Fibroblast of upper back skin (primary cell): ENCODE measurements at places on chromosomes 13 and 19.

DNA sequence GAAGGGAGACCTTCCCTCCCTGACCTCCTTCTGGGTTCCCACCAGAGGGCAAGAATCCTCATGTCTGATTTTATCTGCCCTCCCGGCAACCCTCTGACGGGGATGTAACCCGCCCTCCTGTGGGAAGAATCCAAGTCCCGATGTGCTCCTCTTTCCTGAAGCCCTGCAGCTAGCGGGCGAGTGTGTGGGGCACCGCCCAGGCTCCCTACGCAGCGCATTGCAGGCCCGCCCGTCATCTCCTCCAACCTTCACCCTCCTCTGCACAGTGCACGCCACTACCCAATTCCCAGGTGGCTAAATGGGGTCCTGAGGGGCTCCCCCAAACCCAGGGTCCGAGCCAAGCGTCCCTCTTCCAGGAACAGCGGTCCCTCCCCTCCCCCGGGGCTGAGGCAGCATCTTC, 7.3 kb downstream of the LAIR1 start:
- DNase-seq, result no peak

GRCh38 chr13:23212671-23213070, 31.9 kb downstream of the SGCG start:
- peak; percentile 72 for DNase-seq

DNA sequence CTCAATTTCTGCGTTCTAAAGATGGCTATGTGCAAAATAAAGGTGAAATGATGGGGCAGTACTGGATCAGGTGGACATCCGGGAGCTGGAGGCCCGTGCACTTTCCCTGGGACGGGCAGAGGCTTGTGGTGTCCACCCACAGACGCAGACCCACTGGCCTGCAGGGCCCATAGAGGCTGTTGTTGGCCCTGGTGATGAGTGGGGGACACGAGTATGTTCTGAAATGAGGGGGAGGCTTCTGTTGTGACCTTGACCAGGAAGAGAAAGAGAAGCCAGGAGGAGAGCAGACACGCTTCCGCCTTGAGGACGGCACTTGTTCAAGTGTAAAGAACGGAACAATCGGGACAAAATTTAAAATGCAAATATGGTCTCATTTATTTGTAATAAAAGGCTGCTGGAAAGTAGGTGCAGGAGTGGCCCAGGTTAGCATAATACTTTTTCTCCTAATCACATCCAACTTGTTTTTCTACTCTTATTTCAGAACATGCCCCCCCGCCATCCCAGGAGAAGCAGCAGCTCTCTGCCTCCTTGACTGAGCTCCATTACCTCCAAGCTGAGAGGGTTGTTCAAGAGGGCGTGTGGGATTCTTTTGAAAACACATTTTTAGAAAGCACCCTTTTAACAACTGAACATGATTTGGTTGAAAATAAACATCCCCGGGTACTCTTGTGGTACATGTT, 27.1 kb downstream of the ATP11A start:
- no peak for DNase-seq

- no peak for DNase-seq
Measured at GRCh38 chr13:31074756-31075155, 86.9 kb downstream of the HSPH1 start.

GRCh38 chr13:49146950-49147355, 73.2 kb upstream of the MLNR start:
- peak; percentile 26 for DNase-seq

- DNase-seq, result no peak
Measured at GRCh38 chr13:49148405-49148804, 71.7 kb upstream of the MLNR start.

DNA sequence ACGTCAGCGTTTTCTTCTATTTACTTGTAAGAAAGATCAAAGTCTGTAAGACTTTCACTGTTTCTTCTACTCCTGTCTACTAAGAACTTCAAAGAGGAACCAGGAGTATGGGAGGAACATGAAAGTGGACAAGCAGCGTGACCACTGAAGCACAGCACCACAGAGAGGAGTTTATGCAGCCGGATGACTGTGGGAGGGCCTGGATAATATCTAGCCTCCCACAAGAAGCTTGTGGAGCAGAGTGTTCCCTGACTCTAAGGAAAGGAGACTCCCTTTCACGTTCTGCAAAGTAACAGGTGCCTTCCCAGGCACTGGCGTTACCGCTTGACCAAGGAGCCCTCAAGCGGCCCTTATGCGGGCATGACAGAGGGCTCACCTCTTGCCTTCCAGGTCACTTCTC, 83.6 kb upstream of the PDCD5 start:
- no peak for DNase-seq

DNA sequence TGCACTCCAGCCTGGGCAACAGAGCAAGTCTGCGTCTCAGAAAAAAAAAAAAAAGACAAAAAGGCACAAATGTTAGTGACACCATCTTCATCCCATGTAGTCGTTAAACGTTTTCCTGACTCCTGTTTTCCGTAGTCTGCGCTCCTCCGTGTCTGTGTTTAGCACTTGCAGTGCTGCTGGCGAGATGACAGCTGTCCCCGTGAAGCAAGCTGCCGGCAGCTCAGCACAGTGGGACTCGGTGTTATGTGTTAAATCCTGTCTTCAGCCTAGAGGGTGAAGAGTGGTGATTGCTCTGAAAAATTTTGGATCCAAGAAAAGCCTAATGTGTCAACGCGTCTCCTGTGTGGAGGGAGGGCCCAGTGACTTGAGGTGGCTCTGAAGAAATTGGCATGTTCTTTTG, 18.4 kb downstream of the UBXN6 start:
- DNase-seq, result no peak

- peak; percentile 60 for DNase-seq
Measured at GRCh38 chr13:26941345-26942174, 181.0 kb upstream of the GPR12 start.

DNA sequence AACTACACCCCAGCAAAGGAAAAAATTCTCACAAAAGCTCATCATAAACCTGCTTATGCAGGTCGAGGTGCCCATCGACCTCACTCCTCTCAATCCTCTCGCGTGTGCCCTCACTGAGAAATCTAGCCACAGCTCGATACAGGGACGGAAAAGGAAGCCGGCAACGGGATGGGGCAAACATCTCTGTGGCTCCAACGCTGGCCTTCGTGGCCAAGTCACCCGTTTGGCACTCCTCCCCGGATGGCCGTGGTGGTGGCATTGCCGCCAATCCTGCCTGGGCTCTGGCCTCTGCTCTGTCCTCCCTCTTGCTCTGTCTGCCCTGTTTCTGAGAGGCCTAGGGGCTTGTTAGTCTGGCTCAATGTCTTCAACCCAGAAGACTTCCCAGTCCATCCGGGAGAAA, 41.2 kb downstream of the ZNF146 start:
- DNase-seq, result no peak

DNA sequence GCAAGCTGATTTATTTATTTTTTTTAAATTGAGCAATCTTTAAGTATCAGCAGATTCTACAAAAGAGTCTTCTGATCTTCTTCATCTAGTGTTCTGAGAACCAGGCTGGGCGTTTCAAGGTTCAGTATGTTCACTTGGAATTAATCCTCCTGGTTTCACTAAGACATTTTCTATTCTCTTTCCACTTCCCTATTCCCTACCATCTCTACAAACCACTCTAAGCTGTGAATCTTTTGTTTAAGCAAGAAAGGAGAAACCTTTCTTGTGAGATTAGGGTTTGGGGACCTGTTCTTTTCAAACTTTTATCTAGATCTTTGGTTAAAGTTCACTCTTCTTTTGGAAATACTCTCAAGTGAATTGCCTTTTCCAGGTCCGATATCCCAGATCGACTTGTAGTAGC, 59.3 kb downstream of the URI1 start:
- DNase-seq, result no peak

DNA sequence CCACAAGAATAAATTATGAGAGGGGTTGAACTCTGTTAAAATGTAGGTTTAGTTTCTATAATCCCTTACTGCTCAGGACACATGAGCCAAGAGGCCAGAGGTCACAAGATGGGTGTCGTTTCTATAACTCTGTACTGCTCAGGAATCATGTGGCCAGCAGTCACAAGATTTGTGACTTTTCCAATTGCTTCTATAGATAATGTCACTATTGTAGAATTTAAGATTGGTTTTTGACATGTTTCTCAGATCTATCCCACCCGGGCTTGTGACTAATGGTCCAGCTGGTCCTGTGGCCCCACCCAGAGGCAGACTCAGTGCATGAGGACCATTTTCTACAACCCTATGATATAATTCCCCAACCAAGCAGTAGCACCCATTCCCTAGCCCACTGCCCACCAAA, 662.0 kb upstream of the KLF12 start:
- DNase-seq, result no peak

DNA sequence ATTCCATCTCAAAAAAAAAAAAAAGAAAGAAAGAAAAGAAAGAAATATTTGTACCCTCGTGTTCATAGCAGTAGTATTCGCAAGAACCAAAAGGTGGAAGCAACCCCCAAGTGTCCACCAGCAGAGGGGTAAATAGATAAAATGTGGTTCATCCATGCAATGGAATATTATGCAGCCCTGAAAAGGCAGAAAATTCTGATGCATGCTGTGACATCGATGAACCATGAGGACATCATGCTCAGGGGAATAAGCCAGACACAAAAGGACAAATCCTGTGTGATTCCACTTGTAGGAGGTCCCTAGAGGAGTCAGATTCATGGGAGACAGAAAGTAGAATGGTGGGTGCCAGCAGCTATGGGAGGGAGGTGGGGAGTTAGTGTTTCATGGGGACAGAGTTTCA, 6.4 kb upstream of the LRRC8E start:
- no peak for DNase-seq

- DNase-seq, result no peak
Measured at GRCh38 chr13:99757756-99758459, 213.7 kb downstream of the ZIC5 start.

- DNase-seq, result peak; percentile 93
Measured at GRCh38 chr13:59111751-59112171, 1052.0 kb downstream of the DIAPH3 start.

GRCh38 chr13:103188713-103189326, 122.6 kb upstream of the SLC10A2 start:
- DNase-seq, result peak; percentile 41

DNA sequence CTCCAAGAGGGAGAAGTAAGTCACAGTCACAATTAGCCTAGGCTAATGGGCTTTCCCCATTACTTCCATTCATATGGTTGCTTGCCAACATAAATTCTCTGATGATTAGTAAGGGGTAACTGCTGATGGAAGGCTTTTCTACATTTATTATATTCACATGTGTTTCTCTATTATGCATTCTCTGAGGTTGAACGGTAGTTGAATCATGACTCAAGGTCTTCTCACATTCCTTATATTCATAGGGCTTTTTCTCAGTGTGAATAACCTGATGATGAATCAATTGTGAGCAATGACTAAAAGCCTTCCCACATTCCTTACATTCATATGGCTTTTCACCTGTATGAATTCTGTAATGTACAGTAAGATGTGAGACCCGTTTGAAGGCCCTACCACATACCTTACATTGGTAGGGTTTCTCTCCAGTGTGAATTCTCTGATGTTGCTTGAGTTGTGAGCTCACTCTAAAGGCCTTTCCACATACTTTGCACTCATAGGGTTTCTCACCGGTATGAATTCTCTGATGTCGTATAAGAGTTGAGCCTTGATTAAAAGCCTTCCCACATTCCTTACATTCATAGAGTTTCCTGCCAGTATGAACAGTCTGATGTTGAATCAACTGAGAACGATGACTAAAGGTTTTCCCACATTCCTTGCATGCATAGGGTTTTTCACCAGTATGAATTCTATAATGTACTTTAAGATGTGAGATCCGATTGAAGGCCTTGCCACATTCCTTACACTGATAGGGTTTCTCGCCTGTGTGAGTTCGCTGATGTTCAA, 9.3 kb downstream of the ZNF582 start:
- DNase-seq, result no peak

- DNase-seq, result no peak
Measured at GRCh38 chr19:45901912-45902650, at the start of gene MYPOP. Gene MYPOP (minus strand): TSS chr19:45902613. CDS start chr19:45901773, 840 bp downstream.

DNA sequence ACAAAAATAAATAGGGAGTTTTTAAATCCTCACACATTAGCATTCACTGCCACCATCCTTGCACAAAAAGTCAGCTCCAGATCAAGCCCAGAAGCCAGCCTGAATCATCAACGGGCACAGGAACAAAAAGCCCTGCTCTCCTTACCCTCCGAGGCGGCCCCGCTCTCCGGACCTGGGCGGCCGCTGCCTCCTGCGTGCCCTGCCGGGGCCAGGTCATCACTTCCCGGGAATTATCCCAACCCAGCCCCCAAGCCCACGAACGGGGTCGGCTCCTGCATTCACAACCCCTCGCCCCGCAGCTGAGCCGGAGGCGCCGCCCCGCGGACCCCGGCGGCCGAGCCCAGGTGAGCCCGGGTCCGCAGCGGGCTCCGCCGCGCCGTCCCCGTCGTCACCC, 754 bp downstream of the DNAJB1 start:
- no peak for DNase-seq

GRCh38 chr19:29837448-29837981, 25.7 kb downstream of the CCNE1 start:
- no peak for DNase-seq

- DNase-seq, result peak; percentile 16
Measured at GRCh38 chr19:3671680-3672574, 28.3 kb downstream of the PIP5K1C start.

- DNase-seq, result no peak
Measured at GRCh38 chr13:21115231-21115630, 53.8 kb upstream of the LATS2 start.

- no peak for DNase-seq
Measured at GRCh38 chr19:35904311-35905068, 2.2 kb downstream of the HCST start.

- DNase-seq, result peak; percentile 18
Measured at GRCh38 chr13:67650471-67650870, 420.3 kb upstream of the PCDH9 start.

GRCh38 chr19:41933693-41934426, 5.6 kb upstream of the ERFL start:
- DNase-seq, result no peak

- DNase-seq, result no peak
Measured at GRCh38 chr13:27510082-27510481, 59.7 kb upstream of the MTIF3 start.

DNA sequence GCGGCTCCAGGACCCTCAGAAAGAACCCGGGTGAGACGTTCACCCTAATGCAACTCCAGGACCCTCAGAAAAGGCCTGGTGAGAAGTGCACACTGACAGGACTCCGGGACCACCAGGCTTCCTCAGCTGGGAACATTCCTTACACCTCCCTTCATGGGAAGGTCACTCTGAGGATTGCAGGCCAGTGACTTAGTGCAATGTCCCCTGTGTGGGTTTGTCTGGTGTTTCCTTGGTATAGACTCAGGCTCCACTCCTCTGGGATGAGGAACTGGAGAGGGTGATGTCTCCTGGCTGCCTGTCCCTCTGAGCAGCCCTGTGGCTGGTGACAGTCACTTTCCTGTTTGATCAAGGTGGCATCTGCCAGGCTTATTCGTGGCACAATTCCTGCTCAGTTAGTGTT, 49.7 kb downstream of the TEX29 start:
- DNase-seq, result no peak

- no peak for DNase-seq
Measured at GRCh38 chr13:35457258-35457657, 19.2 kb downstream of the MAB21L1 start.

DNA sequence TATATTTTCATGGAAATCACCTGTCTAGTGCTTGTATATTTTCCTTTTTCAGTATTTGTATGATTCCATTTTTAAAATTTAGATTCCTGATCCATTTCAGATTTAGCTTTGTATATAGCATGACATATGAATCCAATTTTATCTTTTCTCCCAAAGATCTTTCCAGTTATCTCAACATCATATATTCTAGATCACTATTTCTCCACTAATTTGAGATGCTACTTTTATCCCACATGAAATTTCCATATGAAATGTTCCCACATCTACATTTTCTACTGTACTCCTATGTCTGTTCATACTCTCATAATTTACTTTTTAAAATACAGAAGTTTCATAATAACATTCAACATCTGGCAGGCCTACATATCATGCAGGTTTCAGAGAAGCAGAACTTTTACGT, 1784.1 kb downstream of the SLITRK5 start:
- DNase-seq, result no peak

- peak; percentile 84 for DNase-seq
Measured at GRCh38 chr19:4768934-4769777, 22.4 kb upstream of the FEM1A start.
